ENCODE measurements at places on chromosomes 12 and 14.

DNA sequence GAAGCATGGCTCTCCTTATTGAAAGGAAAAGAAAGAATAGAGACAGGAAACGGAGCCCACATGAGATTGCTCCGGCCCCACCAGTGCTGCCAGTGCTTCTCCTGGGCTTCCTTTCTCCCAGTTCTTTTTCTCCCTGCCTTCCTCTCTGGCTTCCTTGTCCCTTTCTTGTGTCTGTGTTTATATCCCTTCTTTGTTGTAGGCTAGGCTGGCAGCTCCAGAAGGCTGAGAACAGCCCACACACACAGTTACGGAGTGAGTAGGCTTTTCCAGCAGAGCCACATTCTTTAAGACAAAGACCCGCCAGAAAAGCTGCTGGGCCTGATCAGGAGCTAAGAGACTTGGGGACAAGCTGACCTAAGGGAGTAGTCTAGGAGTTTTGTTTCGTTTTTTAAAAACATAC, 13.0 kb downstream of the CIPC start:
- no peak for DNase-seq

DNA sequence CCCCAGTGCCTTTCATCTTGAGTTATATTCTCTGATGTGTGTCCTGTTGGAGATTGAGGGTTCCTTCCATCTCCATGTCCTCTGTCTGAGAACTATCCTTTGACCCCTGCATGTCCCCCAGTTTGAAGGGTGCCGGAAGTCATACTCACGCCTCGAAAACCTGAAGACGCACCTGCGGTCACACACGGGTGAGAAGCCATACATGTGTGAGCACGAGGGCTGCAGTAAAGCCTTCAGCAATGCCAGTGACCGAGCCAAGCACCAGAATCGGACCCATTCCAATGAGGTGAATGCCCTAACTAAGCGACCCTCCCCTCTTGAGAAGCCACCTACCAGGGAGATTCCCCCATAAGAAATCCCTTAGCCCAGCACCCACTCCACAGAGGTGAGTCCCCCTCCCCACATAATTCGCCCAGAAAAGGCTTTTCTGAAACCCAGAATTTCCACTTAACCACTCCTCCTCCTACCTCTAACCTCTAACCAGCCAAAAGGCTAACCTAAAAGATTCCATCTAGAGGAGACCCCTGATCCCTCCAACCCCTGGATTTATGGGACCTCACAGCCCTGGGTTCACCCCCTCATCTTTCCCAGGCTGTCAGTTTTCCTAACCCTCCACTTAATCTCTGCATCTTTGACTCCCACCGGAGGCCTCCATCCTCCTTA, 7.8 kb downstream of the GLI1 start:
- DNase-seq = no peak

DNA sequence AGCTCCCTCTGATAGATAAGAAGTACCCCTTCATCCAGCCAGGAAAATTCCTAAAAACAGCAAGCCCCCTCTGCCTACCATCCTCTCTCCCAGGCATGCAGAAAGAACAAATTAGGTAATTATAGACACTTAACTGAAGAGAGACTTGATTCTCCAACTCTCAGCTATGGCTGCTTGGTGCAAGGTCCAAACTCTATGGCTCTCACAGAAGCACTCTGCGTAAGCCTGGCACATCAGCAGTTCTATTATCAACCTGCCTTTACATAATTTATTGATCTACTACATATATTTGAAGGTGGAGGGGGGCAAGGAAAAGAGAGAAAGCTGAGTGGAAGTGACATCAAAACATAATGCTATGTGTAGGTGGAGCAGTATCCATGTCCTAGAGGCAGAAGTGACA, 1.1 kb upstream of the MYO1A start:
- no peak for DNase-seq

- DNase-seq = no peak
Observed at GRCh38 chr12:21675641-21676040, 18.0 kb upstream of the LDHB start.

GRCh38 chr12:71890475-71890874, 48.2 kb upstream of the TPH2 start:
- no peak for DNase-seq

Measured in cortex of kidney (tissue), 1 donor.